ENCODE measurements at places on chromosomes 11 and 22. TPM values are rescaled to one million over a fixed set of nuclear protein-coding genes. Genes with fewer than 3 reads are reported as not detected.

Gene INSC
- not detected for total RNA-seq

Gene LDHAL6A
- not detected for total RNA-seq

Gene DGAT2
- 17.4 TPM for total RNA-seq

Gene XKR3
- total RNA-seq = not detected

Gene ART1
- total RNA-seq = not detected

Gene PARVB
- total RNA-seq = 40.0 TPM

Gene CD3E
- 55.3 TPM for total RNA-seq

GRCh38 chr11:126720539-126721235 lies 279.9 kb downstream of the KIRREL3 start:
- H3K4me1 ChIP-seq = no peaks in the 10 kb centered on the region
- DNase-seq = no peak
- H3K27me3 ChIP-seq = no peaks in the 10 kb centered on the region
- H3K4me3 ChIP-seq = no peak overlapping the region

DNA sequence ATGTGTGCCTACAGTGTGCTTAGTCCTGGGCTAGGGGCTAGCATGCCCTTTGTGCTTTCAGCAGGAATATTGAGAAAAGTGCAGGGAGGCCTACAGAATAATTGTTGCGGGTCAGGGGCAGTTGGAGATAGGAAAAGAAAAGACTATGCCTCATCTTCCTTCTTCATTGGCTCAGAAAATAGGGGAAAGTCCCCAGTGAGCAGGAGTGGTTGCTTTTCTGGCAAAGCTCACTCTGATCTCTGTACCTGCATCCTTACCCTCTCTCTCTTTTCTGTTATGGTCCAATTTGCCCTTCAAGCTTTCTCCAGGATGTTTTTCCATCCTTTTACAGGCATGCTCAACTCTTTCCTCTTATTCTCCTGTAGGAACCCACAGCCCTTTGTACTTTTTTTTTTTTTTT lies 29.5 kb upstream of the RRM1 start:
- no peak for DNase-seq
- H3K27me3 ChIP-seq = no peaks in the 10 kb centered on the region
- H3K4me3 ChIP-seq = no peak overlapping the region
- H3K27ac ChIP-seq = no peak overlapping the region

DNA sequence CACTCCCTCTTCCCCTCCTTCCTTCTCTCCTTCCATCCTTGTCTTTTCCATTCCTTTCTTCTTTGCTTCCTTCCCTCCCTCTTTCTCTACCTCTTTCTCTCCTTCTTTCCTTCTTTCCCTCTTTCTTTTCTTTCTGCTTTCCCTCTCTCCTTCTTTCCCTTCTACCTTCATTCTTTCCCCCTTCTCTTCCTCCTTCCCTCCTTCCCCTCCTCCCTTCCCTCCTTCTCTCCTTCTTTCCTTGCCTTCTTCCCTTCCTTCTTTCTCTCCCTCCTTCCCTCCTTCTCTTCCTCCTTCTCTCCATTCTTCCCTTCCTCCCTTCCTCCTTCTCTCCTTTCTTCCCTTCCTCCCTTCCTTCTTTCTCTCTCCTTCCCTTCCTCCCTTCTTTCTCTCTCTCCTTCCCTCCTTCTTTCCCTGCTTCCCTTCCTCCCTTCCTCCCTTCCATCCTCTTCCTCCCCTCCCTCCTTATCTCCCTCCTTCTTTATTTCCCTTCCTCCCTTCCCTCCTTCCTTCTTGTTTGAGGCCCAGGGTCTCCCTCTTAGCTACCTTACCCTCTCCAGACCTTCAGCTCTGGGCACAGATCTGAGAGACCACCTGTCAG lies 77.0 kb downstream of the BUD13 start:
- peaks cover 6% of the 10 kb centered on the region for H3K4me1 ChIP-seq
- no peak overlapping the region for H3K27ac ChIP-seq
- H3K4me3 ChIP-seq = no peak overlapping the region
- H3K27me3 ChIP-seq = no peaks in the 10 kb centered on the region

- H3K4me3 ChIP-seq = no peak overlapping the region
- H3K27ac ChIP-seq = no peak overlapping the region
- H3K36me3 ChIP-seq = no peaks in the 10 kb centered on the region
- H3K4me1 ChIP-seq = peaks cover 20% of the 10 kb centered on the region
- no peaks in the 10 kb centered on the region for H3K27me3 ChIP-seq
- DNase-seq = no peak
Measured at GRCh38 chr11:35016916-35017315, 100.5 kb downstream of the PDHX start.

DNA sequence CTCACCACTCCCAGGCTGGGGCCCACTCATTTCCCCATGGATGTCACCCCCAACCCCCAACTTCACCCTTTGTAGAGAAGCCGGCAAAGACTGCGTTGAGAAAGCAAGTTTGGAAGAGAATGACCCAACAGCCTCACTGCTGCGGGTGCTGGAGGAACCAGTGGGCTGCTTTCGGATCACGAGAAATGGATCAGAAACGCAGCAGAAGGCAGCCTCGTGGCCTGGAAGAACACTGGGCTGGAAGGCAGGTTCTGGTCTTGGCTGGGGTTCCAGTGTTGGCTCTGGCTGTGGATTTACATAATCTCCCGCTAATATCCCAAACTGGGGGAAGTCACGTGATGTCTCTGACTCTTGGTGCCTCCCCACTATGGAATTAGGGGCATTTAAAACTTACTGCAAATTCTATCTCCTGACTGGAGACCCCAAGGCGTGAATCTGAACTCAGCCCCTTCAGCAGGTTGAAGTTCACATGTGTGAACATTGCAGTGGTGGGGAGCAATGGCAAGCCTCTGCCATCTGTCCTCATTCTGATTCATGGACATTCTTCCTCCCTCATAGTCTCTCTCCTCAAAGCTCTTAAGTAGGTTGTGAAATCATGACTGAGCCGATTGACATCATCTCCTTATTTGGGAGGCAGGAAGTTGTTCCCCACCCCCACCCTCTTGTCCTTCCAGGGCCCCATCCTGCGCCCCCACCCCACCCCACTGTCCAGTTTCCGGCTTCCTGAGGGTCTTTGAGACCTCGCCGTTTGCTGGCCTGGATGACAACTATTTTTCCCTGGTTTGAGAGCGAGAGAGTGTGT lies 37.0 kb upstream of the TIMP3 start:
- H3K4me3 ChIP-seq = no peak overlapping the region
- no peaks in the 10 kb centered on the region for H3K4me1 ChIP-seq
- no peaks in the 10 kb centered on the region for H3K27me3 ChIP-seq
- H3K36me3 ChIP-seq = no peaks in the 10 kb centered on the region

GRCh38 chr11:72925656-72926055 lies 111.4 kb downstream of the ATG16L2 start:
- DNase-seq = no peak
- no peak overlapping the region for H3K27ac ChIP-seq
- H3K4me1 ChIP-seq = peaks cover 14% of the 10 kb centered on the region
- H3K4me3 ChIP-seq = no peak overlapping the region
- no peaks in the 10 kb centered on the region for H3K27me3 ChIP-seq

- no peak overlapping the region for H3K4me3 ChIP-seq
- no peak overlapping the region for H3K27ac ChIP-seq
- H3K4me1 ChIP-seq = no peaks in the 10 kb centered on the region
Measured at GRCh38 chr11:44785856-44786607, 59.3 kb downstream of the TSPAN18 start.

DNA sequence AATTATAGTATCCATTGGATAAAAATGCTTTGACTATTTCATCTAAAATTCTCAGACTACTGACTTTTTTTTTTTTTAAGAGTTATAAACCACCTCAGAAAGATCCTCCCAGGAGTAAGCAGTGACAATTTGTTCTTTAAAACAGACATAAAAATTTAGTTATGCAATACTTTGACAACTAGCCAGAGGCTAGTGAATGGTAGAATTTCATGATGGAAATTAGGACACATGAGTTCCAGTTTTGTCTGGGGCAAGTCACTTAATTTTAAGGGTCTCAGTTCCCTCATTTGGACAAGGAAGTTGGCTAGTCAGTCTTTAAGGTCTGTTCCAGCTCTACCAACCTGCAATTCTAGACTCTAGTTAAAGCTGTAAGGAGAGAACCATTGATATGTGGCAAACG lies 2.9 kb downstream of the IL18 start:
- peaks cover 55% of the 10 kb centered on the region for H3K4me1 ChIP-seq
- H3K4me3 ChIP-seq = no peak overlapping the region
- H3K27ac ChIP-seq = no peak overlapping the region
- no peak for DNase-seq
- H3K27me3 ChIP-seq = no peaks in the 10 kb centered on the region
- no peaks in the 10 kb centered on the region for H3K36me3 ChIP-seq

DNA sequence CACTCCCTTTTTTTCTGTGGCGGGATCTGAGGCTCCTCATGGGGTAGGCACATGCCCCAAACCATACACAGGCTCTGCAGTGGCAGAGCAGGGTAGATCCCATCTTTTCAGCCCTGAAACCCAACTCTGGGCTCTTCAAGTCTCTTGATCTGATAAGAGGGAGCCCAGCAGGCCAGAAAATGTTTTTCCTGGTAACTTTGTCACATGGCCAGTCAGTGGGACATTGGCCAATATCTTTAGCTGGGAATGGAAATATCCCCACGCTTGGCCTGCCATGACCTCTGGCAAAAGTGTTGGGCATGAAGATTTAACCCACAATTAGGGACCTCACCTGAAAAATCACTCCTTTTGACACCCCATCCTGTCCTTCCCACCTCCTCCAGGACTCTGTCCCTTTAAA lies 8.1 kb downstream of the INPP5J start:
- no peak overlapping the region for H3K27ac ChIP-seq
- no peaks in the 10 kb centered on the region for H3K36me3 ChIP-seq

DNA sequence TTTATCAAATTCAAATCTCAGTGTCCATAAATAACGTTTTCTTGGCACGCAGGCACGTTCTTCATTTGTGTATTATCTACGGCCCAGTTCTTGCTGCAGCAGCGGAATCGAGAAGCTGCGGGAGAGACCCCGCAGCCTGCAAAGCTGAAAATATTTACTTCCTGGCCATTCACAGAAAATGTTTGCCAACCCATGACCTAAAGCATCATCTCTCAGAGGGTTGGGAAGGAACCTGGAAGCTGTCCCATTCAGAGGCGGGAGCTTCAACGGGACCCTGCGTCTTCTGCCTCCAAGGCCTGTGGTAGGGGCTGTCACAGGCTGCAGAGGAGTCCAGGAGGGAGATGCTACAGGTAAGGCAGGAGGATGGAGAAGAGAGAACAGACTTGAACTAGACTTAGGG lies 319.2 kb downstream of the MN1 start:
- no peak for DNase-seq
- H3K27me3 ChIP-seq = no peaks in the 10 kb centered on the region
- H3K4me3 ChIP-seq = no peak overlapping the region
- H3K36me3 ChIP-seq = no peaks in the 10 kb centered on the region

DNA sequence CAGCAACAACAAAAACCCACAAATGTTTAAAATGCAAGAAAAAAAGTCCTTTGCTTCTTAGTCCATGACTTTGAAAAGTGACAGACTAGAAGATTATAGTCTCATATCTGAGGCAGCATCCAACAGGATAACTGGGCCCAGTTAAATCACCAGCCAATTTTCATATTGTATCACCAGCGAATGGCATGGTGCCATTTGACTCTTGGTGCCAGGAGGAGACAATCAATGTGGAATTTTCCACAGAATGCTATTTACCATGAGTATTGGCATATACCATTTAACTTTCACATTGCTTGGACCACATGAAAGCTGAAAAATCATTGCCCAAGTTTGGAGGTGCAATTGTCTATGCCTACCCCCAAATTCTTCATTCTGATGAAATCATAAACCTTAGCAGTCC lies 255.5 kb downstream of the TENM4 start:
- H3K27me3 ChIP-seq = no peaks in the 10 kb centered on the region
- H3K4me1 ChIP-seq = no peaks in the 10 kb centered on the region
- DNase-seq = no peak
- H3K36me3 ChIP-seq = no peaks in the 10 kb centered on the region

DNA sequence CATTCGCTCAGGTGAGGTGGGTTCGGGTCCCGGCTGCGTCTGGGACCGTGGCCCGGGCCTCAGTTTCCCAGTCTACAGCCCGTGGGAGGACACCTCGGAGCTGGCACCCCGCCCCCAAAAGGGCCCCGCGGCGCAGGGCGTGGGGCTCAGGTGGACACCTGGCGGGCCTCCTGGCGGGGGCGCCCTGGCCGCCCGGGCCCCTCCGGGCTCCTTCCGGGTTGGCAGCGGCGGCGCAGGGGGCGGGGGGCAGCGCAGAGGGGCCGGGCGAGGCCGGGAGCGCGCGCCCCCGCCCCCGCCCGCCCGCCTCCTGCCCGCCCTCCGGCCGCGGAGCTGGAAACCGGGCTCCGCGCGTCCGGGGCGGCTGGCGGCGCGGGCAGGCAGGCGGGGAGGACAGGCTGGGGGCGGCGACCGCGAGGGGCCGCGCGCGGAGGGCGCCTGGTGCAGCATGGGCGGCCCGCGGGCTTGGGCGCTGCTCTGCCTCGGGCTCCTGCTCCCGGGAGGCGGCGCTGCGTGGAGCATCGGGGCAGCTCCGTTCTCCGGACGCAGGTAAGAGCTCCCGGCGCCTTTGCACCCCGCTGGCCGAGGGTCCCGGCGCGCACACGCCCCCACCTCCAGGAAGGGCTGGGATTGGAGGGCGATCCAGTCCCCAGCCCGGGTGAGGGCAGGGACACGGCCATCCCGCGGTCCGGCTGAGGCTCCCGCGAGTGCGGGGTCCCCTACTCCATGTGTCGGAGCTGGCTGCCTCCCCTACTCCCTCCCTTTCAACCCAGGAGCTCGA lies at the start of gene EMID1:
EMID1 (plus strand) TSS at position 303 of the 778 bp plus-strand sequence; CDS start at position 446, 143 bp downstream.
- H3K27me3 ChIP-seq = peaks cover 22% of the 10 kb centered on the region
- peak within 1 kb of the TSS; percentile 54 for H3K4me3 ChIP-seq
- H3K4me1 ChIP-seq = peaks cover 39% of the 10 kb centered on the region
- H3K36me3 ChIP-seq = no peaks in the 10 kb centered on the region
- H3K27ac ChIP-seq = peak within 1 kb of the TSS; percentile 85
